Fibroblast of skin of left biceps (primary cell): ENCODE measurements at places on chromosomes 13 and 19.

- peak; percentile 77 for DNase-seq
Observed at GRCh38 chr19:28961772-28962500, 251.0 kb downstream of the UQCRFS1 start.

- no peak for DNase-seq
Observed at GRCh38 chr19:35281303-35281702, 1.0 kb upstream of the HAMP start.

- no peak for DNase-seq
Observed at GRCh38 chr13:80450386-80450785, 109.5 kb upstream of the SPRY2 start.

DNA sequence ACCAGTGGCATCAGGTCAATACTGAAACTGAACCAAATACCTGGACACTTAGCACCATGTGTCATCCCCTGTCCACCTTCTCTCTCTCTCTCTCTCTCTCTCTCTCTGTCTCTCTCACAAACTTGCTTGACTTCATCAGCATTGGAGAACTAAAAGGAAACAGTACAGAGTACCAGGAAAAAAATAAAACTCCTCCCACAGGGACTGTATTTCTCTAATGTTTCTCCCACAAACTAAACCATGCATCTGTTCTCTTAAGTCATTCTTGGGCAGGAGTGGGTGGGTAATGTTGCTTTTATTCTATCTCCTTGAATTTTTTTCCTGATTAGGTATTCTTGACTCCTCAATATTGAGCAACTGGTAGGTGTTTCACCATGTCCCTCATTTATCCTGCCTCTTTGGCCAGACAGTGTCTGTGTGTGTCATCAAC is 112.9 kb upstream of the CACNA1A start:
- DNase-seq, result no peak

GRCh38 chr13:98785405-98785804 is 32.9 kb upstream of the SLC15A1 start:
- DNase-seq, result no peak

GRCh38 chr13:63696055-63696454 is 2280.4 kb upstream of the PCDH20 start:
- peak; percentile 23 for DNase-seq

DNA sequence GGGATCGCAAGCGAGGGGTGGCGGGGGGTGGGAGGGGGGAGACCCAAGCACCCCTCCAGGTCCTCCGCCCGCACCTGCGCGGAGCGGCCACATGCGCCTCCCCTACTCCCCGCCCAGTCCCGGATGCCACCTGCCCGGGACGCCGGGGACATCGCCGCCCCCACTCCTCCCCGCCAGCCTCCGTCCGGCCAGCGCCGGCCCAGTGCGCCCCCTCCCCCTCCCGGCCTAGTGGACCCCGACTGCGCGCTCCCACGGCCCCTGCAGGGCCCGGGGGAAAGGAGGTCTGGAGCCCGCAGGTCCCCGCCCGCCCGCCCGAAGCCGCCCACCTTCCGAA is 263 bp downstream of the RHPN2 start:
- no peak for DNase-seq

DNA sequence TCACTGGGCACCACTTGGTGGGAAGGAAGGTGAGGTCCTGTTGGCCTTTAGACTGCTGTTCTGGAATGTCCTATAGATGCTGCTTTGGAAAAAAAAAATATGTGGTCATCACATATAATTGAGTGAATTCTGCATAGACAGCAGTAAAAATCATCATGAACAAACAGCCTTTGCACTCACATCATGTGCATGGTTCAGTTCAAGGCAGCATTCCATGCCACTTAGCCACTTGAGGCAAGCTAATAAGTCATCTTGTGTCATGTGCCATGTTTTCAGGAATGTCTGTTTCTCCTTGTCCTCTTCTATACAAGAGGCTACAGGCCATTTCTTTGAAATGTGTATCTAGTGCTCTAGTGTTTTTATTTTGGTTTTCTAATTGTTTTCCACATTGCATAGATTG is 43.9 kb upstream of the TSC22D1 start:
- no peak for DNase-seq

DNA sequence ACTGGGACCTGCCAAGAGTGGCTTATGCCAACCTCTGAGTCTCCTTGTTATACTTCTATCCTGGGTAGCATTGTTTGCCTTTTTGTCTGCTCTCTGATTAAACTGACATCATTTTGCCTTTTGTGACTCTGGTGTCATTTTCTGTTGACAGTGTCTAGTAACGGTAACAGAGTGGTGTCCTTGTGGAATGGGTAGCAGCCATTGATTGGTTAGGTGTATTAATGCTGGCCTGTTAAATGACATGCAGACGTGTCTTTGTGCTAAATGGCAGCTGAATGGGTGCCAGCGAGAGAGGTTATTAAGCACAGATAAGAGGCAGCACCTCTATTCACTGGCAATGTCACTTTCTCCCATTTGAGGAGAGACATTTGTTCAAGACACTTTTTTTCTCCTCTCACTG is 1289.4 kb downstream of the PCDH9 start:
- DNase-seq, result no peak

DNA sequence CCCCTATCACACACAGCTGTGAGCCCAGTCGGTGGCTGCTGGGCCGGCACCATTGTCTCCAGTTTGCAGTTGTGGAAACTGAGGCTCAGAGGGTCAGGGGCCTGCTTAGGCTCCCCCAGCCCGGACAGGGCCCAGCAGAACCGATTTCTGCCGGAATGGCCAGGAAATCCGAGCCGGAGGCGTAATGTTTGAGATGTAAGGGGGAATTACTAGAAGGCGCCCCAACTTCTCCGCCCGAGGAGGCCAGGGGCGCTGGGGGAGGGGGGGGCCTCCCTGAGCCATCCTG is 962 bp downstream of the KISS1R start:
- DNase-seq, result no peak

DNA sequence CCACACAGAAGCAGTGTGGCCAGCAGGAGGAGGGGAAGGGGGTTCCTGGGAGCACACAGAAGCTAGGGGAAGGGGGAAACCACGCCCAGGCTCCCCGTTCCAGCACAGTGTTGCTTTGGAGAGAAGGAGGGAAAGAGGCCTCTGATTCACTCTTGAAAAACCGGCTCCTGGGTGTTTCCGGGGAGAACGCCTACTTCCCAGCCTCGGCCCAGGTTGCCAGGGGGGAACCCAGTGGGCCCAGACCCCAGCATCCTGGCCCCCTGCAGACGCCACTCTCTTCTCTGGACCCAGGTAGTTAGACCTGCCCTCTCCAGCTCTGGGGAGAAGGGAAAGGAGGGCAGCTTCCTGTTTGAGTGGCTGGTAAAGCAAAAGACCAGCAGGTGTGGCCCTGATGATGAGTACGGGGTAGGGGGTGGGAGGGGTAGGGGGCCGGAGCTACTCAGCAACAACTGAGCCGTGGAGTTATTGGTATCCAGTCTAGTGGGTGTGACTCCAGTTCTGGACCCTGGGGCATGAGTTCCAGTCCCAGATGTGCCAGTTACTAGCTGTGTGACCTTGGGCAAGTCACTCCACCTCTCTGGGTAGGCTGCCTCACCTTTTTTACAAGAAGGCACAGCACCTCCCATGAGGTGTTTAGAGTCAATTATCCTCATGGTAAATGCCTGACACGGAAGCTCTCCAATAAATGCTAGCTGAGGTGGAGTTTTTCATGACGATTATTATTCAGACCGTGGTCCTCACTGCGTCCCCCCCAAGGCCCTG is 836 bp downstream of the GIPC1 start:
- no peak for DNase-seq

DNA sequence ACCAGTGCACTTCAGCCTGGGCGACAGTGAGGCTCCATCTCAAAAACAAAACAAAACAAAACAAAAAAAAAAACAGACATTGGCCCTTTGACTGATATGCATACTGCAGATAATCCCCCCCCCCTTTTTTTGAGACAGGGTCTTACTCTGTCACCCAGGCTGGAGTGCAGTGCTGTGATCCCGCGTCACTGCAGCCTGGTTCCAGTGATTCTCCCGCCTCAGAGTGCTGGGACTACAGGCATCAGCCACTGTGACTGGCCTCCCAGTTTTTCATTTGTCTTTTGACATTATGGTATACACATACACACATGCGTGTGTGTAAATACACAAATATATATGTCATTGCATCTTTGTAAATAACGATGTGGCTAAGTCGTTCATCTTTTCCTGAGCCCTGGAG is 61.8 kb downstream of the ATP11A start:
- no peak for DNase-seq

DNA sequence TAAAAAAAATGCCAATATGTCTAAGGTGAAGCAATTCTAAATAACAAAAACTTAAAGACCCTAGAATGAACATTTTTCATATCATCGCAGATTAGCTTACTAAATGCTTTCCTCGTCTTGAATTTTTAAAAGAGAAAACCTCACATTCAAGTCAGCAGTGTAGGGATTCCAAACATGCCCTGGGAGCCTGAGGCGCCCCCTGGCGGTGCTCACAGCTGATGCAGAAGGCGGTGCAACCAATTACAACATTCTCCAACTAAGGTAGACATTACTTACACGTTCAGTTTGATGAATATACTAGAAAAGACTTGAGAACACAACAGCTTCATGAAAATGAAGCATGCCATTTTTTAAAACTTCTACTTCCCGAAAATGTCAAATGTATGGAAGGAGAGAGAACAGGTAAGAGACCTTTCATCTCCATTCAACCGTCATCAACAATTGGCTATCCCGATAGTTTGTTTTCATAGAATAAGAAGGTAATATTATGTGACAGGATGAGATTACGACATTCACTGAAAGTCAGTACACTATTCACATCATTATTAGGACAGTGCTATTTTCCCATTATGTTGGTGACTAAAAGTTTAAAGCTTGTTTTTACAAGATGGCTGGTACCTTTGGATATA is 304.4 kb downstream of the DCLK1 start:
- no peak for DNase-seq
